ENCODE measurements at places on chromosomes 1 and 21.

- no peak for DNase-seq
These were observed 186.1 kb downstream of the FGGY start for GRCh38 chr1:59482986-59483385.

- DNase-seq, result no peak
These were observed 8.0 kb upstream of the LEPR start for GRCh38 chr1:65412256-65412983.

- DNase-seq, result no peak
These were observed 72.3 kb downstream of the CAMK2N1 start for GRCh38 chr1:20413776-20414140.

DNA sequence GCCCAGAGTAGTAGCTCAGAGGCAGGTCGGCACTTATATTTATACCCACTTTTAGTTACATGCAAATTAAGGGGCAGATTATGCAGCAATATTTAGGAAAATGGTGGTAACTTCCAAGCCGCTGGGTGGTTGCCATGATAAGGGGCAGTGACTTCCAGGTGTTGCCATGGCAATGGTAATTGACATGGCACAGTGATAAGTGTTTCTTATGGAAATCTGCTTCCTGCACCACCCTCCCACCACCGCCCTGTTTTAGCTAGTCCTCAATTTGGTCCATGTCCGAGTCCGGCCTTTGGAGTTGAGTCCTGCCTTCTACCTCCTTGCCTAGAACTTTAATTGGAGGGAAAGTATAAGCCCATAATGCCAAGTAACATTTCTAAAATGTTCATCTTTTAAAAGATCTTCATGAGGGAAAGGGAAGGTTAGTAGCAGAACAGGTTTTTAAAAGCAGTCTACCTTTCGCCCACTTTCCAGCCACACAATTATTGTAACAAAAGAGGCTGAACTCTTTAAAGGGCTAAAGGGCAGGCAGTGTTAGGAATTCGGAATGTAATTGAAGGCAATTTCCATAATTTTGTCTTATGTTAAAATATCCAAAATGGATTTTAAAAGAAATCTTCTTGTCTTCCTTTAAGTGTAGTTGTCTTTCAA lies 21.7 kb downstream of the ZBTB8B start:
- no peak for DNase-seq

DNA sequence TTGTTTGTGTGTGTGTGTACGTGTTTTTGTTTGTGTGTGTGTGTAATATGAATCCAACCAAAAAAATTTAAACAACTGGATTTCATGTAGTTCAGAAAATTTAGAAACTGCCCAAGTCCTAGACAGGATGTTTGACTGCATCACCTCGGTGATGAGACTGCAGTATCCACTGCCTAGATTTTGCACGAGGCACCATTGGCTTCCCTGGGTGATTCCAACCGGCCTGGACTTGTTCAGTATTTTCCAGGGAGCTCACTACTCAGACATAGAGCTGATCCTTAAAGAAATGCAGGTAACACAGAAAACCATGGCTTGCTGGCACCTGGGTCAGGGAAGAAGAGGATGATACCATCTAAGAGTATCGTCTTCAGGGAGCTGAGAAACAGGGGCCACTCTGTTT lies 18.2 kb upstream of the KCNK2 start:
- DNase-seq, result no peak

Measured in stimulated activated CD8-positive, alpha-beta memory T cell treated with anti-CD3 and anti-CD28 coated beads, Interleukin-2, amount 100 ng/mL, for 48 hours (primary cell).